ENCODE measurements at places on chromosomes 1 and 21. TPM values are rescaled to one million over a fixed set of nuclear protein-coding genes. Genes with fewer than 3 reads are reported as not detected.

GRCh38 chr21:28928578-28929420, 63.9 kb downstream of the LTN1 start:
- no peak for DNase-seq

- no peak for DNase-seq
These were observed 38.8 kb downstream of the PDPN start for GRCh38 chr1:13622446-13622845.

- no peak for DNase-seq
These were observed 37.1 kb downstream of the SLC30A1 start for GRCh38 chr1:211541720-211542477.

BRINP3 gene
- polyA plus RNA-seq: 0.42 TPM

GRCh38 chr1:111804776-111805175, 49.1 kb downstream of the DDX20 start:
- no peak for DNase-seq

SLAMF9 gene
- polyA plus RNA-seq: not detected

GRCh38 chr1:200150006-200150405, 122.5 kb downstream of the NR5A2 start:
- no peak for DNase-seq

C1orf94 gene
- polyA plus RNA-seq: not detected

DNA sequence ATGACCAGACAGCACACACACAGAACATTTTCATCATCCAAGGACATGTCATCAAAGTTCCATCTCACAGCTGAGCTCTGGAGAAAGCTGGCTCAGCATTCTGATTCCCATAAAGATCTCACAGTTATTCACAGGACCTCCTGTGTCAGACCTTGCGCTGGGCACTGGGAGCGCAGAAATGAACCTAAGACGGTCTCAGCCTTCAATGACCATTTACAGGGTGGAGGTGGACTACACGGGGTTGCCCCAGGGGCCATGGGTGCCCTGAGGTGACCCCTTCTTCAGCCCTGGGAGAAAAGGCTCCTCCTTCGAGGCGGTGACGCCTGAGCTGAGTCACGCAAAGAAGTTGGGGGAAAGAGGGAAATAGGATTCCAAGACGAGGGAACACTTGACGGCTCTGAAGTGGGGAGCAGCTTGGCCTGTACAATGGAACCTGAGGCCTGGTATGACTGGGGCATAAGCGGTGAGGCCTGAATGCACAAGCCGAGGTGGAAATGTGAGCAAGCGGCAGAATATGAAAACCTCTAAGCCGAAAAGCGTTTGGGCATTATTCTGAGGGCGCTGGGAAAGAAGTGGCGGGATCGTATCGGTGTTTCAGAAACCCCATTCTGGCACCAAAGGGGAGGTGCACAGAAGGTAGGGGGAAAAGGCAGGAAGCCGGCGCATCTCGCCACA, 797 bp downstream of the CC2D1B start:
- no peak for DNase-seq

- no peak for DNase-seq
These were observed 219.6 kb downstream of the PDE4B start for GRCh38 chr1:66012106-66012784.

GRCh38 chr1:226308166-226308722, 720 bp downstream of the LIN9 start:
- no peak for DNase-seq

DNA sequence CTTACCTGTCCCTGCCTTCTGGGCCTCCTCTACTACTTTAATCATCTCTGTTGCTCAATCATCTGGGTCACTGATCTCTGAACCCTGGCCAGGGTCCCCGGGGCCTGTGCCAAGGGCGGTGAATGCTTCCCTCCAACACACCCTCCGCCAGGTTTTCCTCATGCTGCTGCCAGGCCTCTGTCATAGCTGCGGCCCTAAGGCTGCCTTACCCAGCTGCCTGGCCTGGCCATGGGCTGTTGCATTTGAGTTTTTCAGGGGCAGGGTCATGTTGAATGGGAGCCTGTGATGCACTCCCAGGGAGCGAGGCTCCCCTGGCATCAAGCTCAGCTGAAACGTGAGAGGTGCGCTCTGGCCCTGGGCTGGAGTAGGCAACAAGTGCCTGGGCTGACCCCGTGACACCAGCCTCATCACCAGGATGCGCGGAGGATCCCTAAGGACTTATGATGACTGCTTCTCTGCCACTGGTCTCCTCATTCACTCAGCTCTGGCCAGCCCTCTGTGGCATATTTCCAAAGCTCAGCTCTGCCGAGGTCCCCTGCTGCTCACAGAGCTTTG, 7.6 kb downstream of the EDN2 start:
- peak; percentile 93 for DNase-seq

OR2T6 gene
- polyA plus RNA-seq: not detected

DNA sequence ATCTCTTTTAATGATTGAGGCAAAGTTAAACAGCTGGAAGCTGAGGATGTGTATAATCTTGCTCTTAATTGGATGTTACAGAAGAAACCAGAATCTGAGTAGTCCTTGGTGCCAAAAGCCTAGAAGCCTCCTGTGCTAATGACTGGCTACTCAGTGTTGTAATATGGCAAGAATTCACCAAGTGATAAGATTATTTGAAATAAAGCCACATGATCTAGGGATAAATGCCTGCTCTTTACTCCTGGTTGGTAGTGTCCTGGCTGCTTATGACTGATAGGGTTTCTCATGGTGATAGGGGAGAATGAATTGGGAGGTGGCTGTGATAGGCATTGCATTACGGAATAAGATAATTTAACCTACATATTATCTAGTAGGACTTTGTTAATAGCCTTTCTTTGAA, 13.6 kb upstream of the MAB21L3 start:
- no peak for DNase-seq

DNA sequence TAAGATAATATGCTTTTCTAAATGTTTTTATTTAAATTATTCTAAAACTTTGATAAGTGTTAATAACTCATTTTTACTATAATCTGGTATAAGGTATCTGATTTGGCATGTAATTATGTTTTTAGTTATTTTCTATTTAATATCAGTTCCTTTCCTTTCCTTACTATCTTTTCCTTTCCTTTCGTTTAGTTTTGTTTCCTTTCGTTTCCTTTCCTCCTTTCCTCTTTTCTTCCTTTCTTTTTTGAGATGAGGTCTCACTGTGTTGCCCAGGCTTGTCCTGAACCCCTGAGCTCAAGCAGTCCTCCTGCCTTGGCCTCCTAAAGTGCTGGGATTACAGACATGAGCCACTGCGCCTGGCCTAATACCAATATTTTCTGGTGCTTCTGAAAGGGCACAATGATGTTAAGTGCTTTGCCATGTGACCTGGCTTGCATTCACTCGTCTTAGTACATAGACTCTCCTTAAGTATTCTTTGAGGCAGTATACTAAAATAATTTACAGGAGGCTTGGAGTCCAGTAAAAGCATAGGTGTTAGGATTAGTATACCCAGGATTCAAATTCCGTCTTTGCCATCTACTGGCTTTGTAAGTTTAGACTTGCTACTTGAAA, 18.7 kb downstream of the MIER1 start:
- no peak for DNase-seq

- DNase-seq: no peak
These were observed 4.1 kb downstream of the SAMSN1 start for GRCh38 chr21:14541841-14542490.

FALEC gene
- not detected for polyA plus RNA-seq

- DNase-seq: no peak
These were observed 9.0 kb downstream of the TGFBR3 start for GRCh38 chr1:91876781-91877573.

- no peak for DNase-seq
These were observed 3.4 kb downstream of the CLEC20A start for GRCh38 chr1:178493301-178493741.

TLCD4 gene
- polyA plus RNA-seq: 4.5 TPM

B4GALT3 gene
- polyA plus RNA-seq: 29.7 TPM

KCNE2 gene
- not detected for polyA plus RNA-seq

TENT5C gene
- 6.7 TPM for polyA plus RNA-seq

KRTAP19-1 gene
- not detected for polyA plus RNA-seq

NAV1 gene
- polyA plus RNA-seq: 5.6 TPM

DNA sequence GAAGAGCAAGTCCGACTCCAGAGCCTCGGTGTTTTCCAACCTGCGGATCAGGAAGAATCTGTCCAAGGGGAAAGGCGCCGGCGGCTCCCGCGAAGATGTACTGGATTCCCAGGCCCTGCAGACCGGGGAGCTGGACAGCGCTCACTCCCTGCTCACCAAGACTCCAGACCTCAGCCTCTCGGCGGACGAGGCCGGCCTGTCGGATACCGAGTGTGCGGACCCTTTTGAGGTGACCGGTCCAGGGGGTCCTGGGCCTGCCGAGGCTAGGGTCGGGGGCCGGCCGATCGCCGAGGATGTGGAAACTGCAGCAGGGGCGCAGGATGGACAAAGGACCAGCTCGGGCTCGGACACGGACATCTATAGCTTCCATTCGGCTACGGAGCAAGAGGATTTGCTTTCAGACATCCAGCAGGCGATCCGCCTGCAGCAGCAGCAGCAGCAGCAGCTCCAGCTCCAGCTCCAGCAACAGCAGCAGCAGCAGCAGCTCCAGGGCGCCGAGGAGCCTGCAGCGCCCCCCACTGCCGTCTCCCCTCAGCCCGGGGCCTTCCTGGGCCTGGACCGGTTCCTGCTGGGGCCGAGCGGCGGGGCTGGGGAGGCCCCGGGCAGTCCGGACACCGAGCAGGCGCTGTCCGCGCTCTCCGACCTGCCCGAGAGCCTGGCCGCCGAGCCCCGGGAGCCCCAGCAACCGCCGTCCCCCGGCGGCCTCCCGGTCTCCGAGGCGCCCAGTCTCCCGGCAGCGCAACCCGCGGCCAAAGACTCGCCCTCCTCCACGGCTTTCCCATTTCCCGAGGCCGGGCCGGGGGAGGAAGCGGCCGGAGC, 827 bp downstream of the FMN2 start:
- DNase-seq: no peak

DNAJC6 gene
- 4.3 TPM for polyA plus RNA-seq

SPOCD1 gene
- polyA plus RNA-seq: not detected
